SK-MEL-5 (cell line): ENCODE measurements at places on chromosomes 11 and 22.

DNA sequence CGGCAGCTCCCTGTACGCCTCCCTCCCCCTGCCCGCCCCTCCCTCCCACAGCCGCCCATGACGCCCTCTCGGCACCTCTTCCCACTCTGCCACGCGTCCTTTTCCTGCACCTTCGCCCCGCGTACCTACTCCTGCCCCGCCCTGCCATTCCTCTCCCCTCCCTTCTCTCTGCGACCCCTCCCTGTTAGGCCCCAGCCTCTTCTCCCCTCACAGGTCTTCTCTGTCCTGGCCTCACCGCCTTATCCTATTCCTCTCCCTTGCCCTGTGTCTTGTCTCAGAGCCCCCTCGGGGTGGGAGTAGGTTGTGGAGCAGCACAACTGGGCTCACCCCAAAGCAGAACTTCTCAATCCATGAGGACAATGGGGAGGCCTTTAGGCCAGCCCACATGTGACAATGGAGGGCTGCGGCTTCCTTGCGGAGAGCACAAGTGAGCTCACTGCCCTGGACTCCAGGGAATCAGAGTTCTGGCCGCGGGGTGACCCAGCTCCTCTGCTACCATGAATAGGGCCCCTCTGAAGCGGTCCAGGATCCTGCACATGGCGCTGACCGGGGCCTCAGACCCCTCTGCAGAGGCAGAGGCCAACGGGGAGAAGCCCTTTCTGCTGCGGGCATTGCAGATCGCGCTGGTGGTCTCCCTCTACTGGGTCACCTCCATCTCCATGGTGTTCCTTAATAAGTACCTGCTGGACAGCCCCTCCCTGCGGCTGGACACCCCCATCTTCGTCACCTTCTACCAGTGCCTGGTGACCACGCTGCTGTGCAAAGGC, 539 bp downstream of the SLC35C1 start:
- peak; percentile 30 for DNase-seq

- DNase-seq: no peak
These were observed 9.5 kb downstream of the USP28 start for GRCh38 chr11:113865873-113866272.

DNA sequence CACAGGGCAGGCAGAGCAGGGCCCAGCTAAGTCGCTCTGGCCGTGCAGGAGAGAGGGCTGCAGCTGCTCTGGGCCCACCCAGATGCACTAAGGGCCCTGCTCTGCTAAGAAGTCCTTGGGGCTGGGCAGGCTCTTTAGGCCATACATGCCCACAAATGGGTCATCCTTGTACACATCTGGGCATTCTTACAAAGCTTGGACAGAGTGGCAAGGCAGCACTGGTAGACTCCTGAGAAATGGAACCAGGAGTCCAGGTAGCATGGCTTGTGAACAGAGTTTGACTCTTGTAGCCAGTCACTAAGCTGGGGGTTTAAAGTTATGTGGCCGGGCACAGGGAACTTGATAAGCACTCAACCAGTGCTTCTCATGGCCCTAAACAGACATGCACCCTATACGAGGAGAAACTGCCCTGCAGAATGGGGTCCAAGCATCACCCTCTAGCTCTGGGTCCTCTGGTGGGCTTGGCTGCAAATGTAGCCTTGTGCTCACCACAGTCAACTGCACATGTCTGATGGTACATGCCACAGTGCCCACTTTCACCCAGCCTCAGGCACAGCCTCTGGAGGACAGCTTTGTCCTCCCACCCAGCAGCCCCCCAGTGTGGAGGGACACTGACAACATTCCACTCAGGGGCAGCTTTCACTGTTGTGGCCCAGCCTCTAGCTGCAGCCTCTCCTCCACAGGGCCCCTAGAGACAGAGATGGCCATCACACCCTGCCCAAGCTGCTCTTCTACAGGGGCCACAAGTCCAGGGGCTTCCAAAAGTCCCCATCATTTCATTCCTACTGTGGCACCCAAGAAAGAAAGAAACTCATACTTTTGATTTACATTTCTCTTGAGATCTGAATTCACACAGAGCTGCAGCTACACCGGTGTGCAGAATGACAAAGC, 75.2 kb downstream of the DGCR2 start:
- DNase-seq: no peak

DNA sequence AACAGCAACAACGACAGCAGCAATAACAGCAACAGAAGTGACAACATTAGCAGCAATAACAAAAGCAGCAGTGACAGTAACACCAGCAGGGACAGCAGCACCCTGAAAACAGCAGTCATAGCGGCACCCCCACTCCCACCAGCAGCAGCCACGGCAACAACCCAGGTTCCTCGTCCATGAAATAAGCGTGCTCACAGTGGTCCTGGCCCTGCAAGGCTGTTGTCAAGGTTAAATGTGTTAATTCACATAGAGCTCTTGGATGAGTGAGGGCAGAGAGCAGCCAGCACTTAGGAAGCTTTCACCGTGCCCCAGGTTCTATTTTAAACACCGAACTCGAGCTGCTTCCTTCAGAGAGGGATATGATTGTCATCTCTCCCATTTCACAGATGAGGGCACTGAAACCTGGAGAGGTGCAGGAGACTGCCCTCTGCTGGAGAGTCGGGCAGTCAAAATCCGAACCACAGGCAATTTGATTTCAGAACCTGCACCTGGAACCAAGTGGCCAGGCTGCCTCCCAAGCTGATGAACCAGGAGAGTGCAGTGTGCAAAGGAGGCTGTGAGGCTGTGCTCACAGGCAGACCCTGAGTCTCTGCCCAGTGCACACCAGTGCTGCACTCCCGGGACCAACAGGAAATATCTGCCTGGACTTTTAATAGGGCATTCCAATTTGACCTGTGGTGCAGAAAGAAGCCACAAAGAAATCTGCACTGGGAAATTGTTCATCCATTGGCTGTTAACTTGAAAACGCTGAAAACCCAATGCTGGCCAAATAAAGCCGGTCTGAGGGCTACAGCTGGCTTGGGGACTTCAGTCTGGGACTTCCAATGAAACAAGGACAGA, 22.9 kb upstream of the FGF3 start:
- peak; percentile 82 for DNase-seq

GRCh38 chr11:22084056-22084455, 108.8 kb upstream of the ANO5 start:
- no peak for DNase-seq

GRCh38 chr11:110454609-110455008, 24.9 kb downstream of the FDX1 start:
- DNase-seq: no peak

- peak; percentile 35 for DNase-seq
These were observed 1.3 kb downstream of the PAFAH1B2 start for GRCh38 chr11:117145393-117145761.

- DNase-seq: no peak
These were observed 24.2 kb downstream of the MS4A6A start for GRCh38 chr11:60158636-60159035.

DNA sequence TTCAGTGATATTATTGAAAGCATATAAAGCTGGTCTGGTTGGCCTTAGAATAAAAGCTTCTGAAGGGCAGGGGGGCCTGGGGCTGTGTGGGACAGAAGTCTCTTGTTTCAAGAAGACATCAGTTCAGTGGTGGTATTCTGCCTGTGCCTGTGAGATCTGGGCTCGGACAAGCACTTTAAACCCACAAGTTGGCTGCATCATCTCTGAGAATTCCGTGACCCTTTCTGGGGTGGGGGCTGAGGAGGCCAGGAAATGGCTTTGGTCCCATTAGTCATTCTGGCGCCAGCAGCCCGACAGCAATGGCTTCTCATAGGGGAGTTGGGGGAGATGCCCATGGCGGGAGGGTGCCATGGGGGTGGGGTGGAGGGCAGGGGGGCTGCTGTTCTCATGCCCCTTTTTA, 104.1 kb downstream of the PKNOX2 start:
- no peak for DNase-seq
